ENCODE measurements at places on chromosomes 2 and 18.

GRCh38 chr2:181158427-181158826 lies 178.0 kb downstream of the UBE2E3 start:
- no peak for DNase-seq

DNA sequence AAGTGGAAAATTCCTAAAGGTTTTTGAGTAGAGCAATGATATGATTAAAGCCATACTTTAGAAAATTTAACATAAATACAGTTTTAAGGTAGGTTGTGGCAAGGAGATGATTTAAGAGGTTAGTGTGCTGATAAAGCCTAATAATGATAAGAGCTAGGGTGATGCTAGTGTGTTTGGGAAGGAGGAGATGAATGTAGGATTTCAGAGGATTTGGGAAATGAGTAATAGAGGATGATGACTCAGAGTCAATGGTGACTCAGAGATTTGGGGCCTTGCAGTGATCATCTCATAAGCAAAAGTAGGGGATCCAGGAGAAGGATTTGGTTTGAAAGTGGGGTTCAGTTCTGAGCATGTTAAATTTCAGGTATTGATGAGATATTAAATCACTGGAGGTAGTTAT lies 23.3 kb downstream of the STAMBP start:
- DNase-seq, result no peak

DNA sequence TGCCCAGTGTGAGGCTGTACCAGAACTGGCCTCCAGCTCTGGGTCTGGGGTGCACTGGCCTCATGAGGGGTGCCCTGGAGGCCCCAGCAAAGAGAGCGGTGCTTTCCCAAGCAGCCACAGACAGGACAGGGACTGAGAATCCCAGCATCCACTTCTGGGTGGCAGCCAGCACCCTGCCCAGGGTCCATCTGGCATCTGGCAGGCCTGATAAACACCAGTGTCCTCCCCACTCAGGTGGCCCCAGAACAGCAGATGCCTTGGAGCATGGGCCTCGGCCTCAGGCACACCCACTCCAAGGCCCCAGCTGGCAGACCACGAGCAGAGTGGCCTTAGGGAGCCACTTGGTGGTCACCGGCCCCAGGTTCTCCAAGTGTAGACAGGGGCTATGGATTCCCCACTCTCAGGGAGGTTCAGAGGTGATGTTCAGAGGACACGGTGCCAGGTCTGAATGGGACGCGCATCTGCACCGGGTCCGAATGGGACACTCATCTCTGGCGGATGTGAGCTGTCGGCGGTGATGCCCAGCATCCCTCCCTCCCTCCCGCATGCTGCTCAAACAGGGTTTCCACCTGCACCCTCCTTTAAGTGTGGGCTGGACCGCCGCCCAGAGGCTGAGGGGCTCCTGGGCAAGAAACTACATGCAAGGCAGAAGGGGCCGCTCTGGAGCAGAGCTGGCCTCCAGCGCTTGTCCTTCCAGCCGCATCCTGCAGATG lies 82.2 kb upstream of the GPC1 start:
- DNase-seq, result no peak

- DNase-seq, result no peak
These were observed 113.2 kb downstream of the SH3RF3 start for GRCh38 chr2:109242210-109242653.

DNA sequence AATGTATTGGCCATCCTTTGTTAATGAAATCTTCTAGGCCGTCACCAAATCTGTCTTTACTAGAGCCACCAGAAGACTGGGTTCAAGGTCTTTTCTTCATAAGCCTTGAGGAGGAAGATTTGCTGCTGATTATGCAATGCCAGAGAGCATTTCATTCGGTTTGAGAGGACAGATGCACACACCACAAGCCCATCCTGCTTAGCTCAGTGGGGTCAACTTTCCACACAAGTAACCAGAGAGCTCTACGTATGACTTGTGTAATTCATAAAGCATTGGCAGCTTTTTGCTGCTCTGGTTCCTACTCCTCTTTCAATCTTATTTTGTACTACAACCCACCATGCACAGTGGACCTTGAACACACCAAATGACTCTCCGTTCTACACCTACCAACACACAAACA lies 106.9 kb downstream of the OSR1 start:
- DNase-seq, result no peak

DNA sequence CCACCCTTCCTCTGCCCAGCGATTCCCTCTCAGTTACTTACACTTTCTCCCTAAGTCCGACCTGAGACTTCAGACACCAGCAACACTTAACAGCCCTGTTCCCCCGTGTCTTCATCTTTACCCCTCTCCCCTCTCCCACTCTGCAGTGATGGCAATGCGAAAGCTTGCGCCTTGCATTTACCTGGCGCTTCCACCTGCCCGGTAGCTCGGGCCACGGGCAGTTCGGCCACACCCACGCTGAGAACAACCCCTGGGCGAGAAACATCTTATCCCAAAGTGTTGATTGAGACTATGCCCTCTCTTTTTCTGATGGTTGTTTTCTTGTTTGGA lies 558 bp downstream of the DNAJC10 start:
- peak; percentile 55 for DNase-seq

- DNase-seq, result no peak
These were observed 84.6 kb downstream of the COLEC12 start for GRCh38 chr18:415617-416612.

- no peak for DNase-seq
These were observed 447.7 kb upstream of the FANCL start for GRCh38 chr2:58688813-58689212.

GRCh38 chr2:75088791-75089190 lies 110.5 kb downstream of the TACR1 start:
- peak; percentile 36 for DNase-seq

DNA sequence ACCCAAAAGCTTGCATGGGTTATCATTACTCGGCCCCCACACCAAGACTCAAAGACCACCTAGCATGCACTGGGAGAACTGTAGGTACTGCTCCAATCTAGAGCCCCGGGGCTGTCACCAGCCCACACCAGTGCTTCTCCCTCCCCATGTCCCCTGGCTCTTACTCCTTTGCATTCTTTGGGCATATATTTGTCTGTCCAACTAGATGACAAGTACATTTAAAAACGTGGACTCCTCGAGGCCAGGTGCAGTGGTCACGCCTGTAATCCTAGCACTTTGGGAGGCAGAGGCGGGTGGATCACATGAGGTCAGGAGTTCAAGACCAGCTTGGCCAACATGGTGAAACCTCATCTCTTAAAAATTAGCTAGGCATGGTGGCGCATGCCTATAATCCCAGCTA lies 7.8 kb downstream of the AFG3L2 start:
- DNase-seq, result no peak

- no peak for DNase-seq
These were observed 148.8 kb downstream of the SMAD7 start for GRCh38 chr18:48801728-48802542.

- DNase-seq, result no peak
These were observed 215.1 kb upstream of the KLHL29 start for GRCh38 chr2:23169896-23170295.

DNA sequence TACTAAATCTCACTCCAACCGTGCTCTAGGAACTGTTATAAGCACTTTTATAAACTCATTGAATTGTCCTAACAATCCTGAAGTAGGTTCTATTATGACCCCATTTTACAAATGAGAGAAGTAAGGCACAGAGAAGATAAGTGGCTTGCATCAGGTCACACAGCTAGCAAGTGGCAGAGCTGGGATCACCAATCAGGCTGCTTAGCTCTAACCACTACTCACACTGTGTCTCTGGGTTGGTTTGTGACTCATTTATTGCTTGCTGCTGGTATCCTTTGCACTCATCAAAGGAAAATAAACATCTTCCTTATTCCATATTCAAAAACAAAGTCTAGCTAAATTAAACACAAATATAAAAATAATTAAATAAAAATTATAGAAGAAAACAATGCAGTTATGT lies 42.5 kb upstream of the IL1R2 start:
- DNase-seq, result no peak

DNA sequence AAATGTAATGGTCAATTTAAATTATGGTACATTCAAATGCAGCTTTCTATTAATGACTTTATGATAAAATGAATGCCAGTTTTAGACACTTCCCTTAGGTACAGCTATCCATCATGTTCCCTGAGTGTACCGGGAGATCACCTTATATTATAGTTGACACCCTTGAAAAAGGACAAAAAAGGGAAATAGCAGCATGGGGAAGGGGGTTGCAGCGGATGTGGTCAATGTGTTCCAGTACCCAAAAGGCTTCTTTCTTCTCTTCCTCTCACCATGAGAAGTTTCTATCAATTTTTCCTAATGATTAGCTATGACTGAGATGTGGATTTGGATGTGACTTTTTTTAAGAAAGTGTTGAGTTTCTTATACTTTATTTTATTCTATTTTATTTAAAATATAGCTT lies 154.4 kb downstream of the CCDC85A start:
- DNase-seq, result no peak

GRCh38 chr2:84989422-84989821 lies 18.5 kb downstream of the KCMF1 start:
- DNase-seq, result no peak

DNA sequence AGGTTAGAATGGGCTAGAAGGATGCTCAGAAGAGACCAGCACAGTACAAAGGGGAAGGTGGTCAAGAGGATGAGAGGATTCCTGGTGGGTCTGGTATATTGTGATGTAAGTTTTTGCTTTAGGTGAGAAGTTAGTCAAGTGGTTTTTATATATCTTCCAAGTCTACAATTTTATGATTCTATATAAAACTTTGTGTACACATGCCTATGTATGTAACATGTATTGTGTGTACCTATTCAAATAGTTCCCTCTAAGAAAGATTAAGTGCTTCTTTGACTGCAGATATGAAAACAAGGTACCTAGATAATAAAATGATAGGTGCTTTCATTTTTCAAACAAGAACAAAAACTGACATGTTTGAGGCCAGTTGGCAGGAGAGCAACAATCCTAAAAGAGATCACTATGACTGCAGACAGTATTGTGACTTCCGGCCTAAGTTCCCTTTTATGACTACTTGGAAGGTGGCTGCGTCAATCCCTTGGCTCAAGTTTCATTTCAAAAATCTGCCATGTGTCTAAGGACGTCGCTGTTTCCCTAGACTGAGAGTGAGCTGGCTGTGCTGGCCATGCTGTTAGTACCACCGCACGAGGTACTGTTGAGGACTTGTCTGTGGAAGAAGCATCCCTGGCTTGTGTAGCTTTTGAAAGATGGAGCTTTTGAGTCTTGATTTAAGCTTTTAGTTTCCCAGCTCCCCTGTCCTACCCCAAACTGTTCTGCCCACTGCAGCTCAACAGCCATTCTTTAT lies 123.1 kb downstream of the PRPF40A start:
- no peak for DNase-seq

DNA sequence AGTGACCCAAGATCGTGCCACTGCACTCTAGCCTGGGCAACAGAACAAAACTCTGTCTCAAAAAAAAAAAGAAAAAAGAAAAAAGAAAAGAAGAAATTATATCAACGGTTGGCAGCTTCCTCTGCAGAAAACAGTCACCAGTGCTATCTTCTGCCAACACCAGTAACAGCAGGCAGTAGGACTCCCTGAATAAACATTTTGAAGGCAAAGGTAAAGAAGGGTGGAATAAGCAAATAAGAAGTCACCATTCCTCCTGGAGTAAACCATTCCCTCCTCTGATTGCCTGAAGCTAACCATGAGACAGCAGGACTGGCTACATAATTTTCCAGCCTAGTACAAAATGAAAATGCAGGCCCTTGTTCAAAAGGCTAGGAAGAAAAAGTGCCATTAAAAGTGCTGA lies 9.0 kb upstream of the RNF103 start:
- peak; percentile 6 for DNase-seq

DNA sequence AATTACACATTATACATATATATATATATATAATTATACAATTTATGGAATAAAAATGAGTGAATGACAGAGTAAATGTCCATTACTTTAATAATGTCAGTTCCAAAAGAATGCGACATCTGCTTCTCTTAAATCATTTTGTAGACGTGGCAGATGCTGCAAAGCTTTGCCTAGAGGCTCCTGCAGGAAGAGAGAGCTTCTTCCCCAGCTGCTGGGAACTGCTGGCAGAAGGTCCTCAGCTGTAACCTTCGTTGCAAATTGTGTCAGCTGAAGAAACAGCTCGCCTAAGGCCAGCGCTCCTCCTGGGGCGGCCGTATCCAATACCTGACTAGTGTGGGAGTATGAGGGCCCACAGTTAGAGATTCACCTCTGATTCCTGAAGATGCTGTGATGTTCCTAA lies 9.6 kb upstream of the THNSL2 start:
- DNase-seq, result no peak
